ENCODE measurements at places on chromosomes 12 and 14.
A peak's percentile ranks its signal among the peaks of the same experiment; 100 is the strongest.

- no peak for DNase-seq
Observed at GRCh38 chr12:52005903-52006703, 643 bp upstream of the TAMALIN start.

DNA sequence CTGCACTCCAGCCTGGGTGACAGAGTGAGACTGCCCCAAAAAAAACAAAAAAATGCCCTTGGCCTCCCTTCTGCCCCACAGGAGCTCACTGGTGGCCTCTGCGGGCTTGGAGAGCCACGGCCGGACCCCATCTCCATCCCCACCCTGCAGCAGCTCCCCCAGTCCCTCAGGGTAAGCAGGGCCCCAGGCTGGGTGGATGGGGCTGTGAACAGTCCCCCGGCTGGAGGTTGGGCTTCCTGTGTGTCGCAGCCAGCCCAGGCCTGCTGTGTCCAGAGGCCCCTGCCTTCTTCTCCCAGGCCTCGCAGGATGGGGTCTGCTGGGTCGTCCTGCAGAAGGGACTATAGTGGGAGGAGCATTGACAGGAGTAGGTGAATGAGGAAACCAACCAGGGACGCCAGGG is 15.4 kb upstream of the PUS1 start:
- no peak for DNase-seq

DNA sequence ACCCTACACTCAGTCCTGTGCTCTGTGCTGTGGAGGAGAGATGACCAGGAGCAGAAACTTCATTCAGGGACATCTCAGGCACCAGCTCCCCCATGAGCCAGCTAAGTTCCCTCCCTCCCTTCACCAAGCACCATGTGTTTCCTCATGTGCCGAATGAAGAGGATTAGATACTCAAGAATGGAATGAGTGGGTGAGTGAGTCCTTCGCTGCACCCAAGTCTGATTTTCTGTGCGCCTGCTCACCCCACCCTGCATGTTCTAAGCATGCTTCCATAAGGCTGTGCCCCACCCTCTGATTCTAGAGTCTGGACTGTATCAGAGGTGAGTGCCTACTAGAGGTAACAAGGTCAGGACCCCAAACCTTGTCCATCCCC is 12.1 kb downstream of the SERPINA5 start:
- no peak for DNase-seq

DNA sequence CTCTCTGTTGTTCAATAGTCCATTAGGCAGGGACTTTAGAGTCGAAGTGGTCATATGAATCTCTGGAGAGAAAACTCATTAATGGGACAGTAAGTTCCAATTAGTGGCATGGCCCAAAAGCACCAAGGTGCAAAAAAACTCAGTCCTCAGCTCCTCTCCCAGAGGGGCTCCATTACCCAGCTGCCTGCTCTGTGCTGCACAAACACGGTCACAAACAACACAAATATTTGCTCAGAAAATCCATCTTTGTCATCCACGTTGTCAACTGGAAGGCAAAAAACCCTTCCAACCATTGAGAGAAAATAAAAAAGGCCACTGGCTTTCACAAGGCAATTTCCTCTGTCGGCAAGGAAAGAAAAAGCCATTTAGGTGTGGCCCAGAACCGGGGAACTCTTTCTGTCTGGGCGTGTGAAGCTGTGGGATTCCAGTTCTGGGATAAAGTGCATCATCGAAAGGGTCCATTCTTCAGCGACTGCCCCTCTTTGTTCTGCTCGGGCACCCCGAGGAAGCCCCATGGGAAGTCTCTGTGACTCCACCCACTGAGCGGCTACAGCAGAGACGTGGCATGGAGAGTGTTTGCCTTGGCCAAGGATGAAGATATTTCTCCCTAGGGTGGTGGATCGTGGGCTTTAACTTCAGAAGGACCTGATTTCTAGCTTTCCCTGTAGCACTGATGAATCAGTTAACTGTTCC is 137.6 kb downstream of the VRK1 start:
- no peak for DNase-seq

- no peak for DNase-seq
Observed at GRCh38 chr14:32043624-32044023, 33.5 kb upstream of the ARHGAP5 start.

DNA sequence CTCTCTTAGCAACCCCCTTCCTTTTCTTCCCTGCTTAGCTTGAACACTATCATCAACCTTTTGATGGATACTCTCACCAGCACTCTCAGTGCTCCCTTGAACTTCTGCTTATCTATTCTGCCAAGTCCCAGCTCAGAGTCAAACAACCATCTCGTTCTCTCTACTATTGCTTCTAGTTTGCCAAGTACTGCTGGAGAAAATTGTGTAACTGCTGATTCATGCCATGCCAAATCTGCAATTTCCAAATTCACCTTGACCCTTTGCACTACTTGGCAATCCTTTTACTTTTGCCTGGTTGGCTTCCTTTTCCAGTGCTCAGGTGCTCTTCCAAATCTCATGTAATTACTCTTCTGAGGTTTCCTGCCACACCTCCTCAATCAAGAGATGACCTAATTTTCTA is 2.8 kb upstream of the CCDC196 start:
- peak; percentile 84 for DNase-seq

DNA sequence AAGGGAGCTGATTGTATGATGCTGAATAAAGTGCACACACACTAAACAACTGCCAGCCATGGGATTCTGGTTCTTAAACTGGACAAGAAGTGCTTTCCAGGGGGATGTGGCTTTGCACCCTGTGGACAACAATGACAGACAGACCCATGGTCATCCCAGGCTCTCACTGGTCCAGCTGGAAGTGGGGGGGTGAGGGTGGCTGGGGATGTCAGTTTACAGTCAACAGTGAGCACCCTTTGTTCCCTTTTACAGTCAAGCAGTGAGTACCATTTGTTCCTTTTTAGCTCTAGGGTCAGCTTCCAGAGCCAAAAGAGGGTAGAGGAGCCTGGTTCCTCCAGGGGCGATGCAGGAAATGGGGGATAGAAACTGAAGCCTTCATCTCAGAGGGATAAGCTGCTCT is 100.7 kb downstream of the SMOC1 start:
- DNase-seq: no peak

GRCh38 chr14:99737956-99738667 is 54.0 kb downstream of the CYP46A1 start:
- no peak for DNase-seq

GRCh38 chr14:76647697-76648298 is 113.5 kb upstream of the VASH1 start:
- DNase-seq: peak; percentile 69

DNA sequence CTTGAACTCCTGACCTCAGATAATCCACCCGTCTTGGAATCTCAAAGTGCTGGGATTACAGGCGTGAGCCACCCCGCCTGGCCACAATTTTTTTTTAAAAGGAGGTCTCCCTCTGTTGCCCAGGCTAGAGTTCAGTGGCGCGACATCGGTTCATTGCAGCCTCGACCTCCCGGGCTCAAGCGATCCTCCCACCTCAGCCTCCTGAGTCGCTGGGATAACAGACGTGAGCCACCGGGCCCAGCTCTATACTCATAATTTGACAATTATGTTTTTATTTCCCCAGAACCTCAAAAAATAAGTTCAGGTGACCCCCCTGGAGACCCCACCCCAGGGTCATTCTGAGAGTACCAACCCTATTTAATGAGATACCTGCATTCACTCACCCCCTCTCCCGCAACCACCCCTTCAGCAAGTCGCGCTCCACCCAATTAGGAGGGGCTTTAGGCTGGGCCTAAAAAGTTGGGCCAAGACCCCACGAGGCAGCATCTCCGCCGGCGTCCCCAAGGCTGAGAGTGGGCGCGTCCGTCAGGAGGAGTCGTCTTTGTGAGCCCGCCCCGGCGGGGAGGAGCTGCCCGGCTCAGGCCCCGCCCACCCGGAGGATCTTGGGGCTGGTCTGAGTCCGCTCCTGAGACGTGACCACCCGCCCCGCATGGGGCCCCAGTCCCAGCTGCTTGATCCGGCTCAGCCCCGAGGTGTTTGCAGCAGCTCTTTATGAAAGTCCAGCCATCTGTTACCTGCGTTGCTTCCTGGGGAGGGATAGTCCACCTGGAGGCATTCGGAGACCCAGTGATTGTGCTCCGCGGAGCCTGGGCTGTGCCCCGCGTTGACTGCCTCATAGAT is at the start of gene ANKRD33:
Gene ANKRD33 (plus strand): TSS at position 628 of the 840 bp plus-strand sequence. CDS start 84 bp downstream, at position 712.
- peak; percentile 27 for DNase-seq

DNA sequence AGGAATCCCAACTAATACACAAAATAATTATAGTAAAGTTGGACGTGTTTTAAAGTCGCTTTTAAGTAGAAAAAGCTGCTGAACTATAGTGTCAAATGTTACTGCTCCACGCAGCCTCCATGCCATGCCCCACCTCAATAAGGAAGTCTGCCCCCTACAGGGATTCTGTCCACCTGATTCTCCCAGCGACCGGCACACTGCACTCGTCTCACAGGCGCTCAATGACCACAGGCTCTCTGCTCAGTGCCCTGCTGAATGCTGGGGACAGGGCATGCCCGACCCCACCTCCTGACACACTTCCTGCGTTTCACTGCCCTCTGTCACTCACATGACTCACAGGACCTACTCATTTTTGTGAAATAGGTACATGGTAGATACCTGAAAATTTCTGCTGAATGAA is 48.9 kb downstream of the BDKRB1 start:
- peak; percentile 41 for DNase-seq

DNA sequence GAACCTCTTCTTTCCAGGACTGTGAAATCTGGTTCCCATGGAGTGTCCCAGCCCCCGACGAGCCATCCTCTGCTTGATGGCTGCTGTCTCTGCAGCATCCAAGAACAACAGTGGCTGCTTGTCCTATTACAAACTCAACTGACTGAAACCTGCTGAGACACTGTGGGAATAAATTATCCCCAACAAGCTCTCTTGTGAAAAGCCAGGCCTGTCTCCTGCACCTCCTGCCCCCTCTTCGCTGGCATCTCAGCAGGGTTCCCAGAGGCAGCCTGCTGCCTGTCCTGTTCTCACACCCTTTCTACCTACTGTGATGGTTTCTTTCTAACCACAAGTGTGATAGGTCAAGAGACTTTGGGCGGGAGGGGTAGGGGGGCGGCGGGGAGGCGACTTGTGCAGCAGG is 180.2 kb downstream of the TSPAN9 start:
- DNase-seq: no peak

DNA sequence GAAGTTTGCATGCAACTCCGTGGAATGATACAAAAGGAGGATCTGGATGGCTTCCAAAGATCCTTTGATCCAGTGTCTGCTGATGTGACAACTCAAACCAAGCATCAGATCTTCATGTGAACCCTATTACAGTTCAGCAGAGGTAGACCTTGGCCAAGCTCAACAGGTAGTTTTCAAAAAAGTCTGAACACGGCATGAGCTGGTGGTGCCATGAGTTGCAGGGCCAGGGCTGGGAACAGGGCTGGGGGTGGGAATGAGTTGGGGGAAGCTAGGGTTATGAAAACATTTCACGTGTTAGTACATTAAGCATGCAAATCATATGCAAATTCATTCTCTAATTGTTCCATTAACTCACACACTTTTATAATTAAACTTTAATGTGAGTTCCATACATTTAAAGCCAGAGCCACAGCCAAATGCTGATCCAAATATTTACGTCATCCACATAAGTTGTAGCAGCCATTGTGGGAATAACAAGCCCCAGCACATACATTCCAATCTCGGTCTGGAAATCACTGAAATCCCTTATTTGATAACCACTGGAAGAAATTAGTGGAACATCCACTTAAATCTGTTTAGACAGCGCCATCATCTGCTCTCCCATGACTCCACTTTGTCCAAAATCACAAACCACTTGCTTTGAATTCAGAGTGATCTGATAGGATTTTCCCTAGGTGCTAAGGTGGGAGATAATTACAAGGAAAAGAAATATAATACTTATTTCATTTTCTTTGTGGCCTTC is 158.5 kb downstream of the APAF1 start:
- no peak for DNase-seq

GRCh38 chr12:127991485-127991884 is 275.5 kb upstream of the TMEM132C start:
- DNase-seq: no peak

GRCh38 chr14:104163541-104163940 is 25.2 kb downstream of the KIF26A start:
- no peak for DNase-seq

DNA sequence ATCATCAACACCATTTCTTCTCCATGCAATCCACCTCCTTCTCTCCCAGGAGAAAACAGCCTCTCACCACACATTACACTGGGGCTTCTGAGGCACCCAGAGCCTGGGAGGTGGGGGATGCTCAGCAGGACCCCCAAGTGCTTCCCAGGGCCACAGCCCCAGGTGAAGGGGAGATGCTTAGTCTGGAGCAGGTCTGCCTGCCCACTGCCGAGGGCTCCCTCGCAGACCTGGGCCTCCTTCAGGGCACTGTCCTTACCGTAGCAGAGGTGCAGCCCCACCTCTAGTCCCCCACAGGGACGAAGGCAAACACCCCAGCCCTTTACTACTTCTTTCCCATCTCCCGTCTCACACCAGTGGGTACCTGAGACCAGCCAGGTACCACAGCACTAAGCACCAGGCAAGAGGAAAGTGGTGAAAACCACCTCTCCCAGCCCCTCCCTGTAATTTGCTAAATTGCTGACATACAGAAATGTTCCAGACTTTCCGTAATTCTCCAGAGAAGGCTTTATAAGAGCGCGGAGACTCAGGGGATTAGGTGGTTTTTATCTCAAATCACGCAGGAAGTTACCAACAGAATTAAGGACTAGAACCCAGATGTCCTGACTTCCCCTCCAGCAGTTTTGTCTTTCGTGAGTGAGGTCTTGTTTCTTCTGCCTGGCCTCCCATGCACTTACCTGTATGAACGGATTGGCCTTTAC is 59.0 kb downstream of the PLEKHG3 start:
- no peak for DNase-seq

DNA sequence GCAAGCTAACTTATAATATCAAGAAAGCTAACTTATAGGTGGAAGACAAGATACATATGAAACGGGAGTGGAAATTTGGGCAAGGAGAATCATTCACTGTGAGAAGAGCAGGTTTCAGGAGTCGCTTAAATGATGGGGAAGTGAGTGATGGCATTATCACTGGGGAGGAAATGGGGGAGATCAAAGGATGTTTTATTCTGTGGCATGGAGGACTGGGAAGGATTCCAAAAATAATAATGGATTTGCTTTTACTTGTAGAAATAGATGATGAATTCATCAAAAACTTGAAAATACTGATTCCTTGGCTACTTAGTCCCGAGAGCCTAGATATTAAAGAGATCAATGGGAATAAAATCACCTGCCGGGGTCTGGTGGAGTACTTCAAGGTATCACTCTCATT is 47.8 kb downstream of the SAV1 start:
- DNase-seq: peak; percentile 35

- DNase-seq: no peak
Observed at GRCh38 chr12:32777159-32777558, 21.5 kb upstream of the YARS2 start.

DNA sequence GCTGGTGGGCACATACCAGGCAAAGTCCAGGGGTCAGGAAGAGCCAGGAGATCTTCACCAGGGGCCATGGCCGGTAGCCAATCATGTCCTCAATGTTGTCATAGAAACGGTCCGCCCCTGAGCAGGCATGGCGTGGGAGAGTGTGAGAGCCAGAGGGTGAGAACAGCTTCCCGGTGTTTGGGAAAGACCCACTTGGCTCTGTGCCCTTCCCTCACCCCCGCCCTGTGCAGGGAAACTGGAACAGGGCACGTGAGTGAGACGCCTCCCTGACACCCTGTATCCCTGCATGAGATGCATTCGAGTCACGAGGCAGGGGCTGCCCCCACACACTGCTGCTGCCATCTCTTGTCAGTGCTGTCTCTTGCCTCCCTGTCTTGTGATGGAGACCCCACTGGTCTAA is 20.7 kb downstream of the SLC6A12 start:
- DNase-seq: no peak

- no peak for DNase-seq
Observed at GRCh38 chr14:104690861-104691455, 1.5 kb downstream of the INF2 start.
